ENCODE measurements at places on chromosomes 13 and 19. TPM values are rescaled to one million over a fixed set of nuclear protein-coding genes. Genes with fewer than 3 reads are reported as not detected.

GRCh38 chr19:23098988-23099387 lies 17.8 kb upstream of the ZNF730 start:
- no peak for DNase-seq

DNA sequence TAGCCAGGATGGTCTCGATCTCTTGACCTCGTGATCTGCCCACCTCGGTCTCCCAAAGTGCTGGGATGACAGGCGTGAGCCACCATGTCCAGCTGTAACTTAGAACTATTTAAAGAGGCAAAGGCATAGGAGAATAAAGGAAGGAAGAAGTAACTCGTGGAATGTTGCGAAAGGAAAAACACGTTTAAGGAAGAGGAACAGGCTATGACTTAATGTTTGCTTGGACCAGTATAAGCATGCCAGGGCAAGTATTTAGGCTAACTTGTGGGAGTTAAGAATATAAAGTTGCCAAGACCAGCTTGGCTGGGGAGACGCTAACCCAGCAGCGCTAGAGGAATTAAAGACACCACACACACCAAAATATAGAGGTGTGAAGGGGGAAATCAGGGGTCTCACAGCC lies 33.5 kb downstream of the ZNF844 start:
- DNase-seq: no peak

- DNase-seq: no peak
Measured at GRCh38 chr19:39936020-39936419, 1.6 kb upstream of the FCGBP start.

- DNase-seq: no peak
Measured at GRCh38 chr13:106958621-106959048, 390.7 kb upstream of the ARGLU1 start.

- no peak for DNase-seq
Measured at GRCh38 chr19:46715620-46715974, 1.3 kb downstream of the PRKD2 start.

DNA sequence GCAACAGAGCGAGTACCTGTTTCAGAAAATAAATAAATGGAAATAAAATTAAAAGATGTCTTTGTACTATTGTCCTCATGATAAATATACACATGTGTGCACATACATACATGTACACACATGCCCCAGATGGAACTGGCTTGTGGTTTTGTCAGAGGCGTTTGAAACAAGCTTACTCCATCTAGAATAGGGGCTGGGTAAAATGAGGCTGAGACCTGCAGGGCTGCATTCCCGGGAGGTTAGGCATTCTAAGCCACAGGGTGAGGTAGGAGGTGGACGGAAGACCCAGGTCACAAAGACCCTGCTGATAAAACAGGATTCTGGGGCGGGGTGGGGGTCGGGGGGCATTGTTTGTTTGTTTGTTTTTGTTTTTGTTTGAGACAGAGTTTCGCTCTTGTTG lies 8.1 kb upstream of the SIN3B start:
- no peak for DNase-seq

GRCh38 chr13:85411591-85411990 lies 387.6 kb downstream of the SLITRK6 start:
- no peak for DNase-seq

DNA sequence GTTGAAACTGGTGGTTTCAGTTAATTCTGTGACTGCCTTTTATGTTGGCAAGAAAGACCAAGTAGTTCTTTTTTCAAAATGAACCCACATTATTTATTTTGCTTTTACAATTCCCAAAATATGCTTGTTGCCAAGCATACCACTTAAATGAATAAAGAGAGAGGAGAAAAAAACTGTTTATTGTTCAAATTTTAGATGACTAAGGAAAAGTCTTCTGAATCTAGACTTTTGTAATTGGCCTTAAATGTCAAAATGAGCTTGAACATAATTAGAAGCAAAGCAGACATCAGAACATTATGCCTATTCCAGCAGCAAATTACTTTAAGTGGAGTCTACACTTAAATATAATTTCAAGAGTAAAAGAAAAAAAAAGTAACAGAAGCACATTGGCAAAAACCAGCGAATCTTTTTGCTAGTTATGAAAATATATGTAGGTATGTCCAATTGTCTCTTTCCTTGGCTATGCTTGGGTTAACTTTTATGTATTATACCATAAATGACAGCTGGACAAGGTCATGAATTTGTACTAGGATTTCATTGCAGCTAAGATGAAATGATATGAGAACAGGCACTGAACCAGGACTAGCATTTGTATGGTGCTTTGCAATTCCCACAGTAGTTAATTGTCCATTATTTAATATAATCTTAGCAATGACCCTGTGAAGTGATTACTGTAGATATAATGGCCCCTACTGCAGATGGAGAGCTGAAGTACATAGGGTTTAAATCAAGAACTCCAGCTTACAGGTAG lies 211.9 kb downstream of the NALCN start:
- DNase-seq: no peak

The BIVM gene
- total RNA-seq: 33.3 TPM

The CD209 gene
- total RNA-seq: not detected

The ZNF575 gene
- total RNA-seq: 1.7 TPM

The SIGLEC6 gene
- total RNA-seq: 1.2 TPM

The GTF2F1 gene
- total RNA-seq: 59.6 TPM

The MAMSTR gene
- total RNA-seq: 1.2 TPM

The TTC9B gene
- not detected for total RNA-seq

The ZNF763 gene
- total RNA-seq: 0.43 TPM

Measured in activated T-helper 2 cell treated with anti-CD3 and anti-CD28 coated beads, Interferon-gamma antibody, Interleukin-2, Interleukin-4, amounts not matched to agents 10 μg/mL and 5 μg/mL and 100 μg/mL, durations not matched to agents 14 hours and 24 hours and 36 hours (primary cell).